ENCODE measurements at places on chromosomes 4 and X. TPM values are rescaled to one million over a fixed set of nuclear protein-coding genes. Genes with fewer than 3 reads are reported as not detected.

Gene LIMCH1
- total RNA-seq: 40.7 TPM

Gene RHOH
- total RNA-seq: not detected

Gene TENM3
- 33.9 TPM for total RNA-seq

Gene XAGE1B
- total RNA-seq: 5.7 TPM

Gene SSX4B
- not detected for total RNA-seq

Gene SYTL4
- total RNA-seq: 3.6 TPM

Gene ZCCHC18
- total RNA-seq: 0.39 TPM

Gene NMU
- 5.1 TPM for total RNA-seq

Gene SYN1
- not detected for total RNA-seq

Gene RUFY3
- total RNA-seq: 8.3 TPM

Gene RS1
- total RNA-seq: not detected

Gene BEX1
- total RNA-seq: 37.9 TPM

Gene MRPS18C
- total RNA-seq: 35.0 TPM

Gene GNRHR
- not detected for total RNA-seq

Gene HOPX
- total RNA-seq: not detected

Gene FUNDC2
- total RNA-seq: 56.2 TPM

Gene GYPE
- total RNA-seq: not detected

Gene GAGE12J
- not detected for total RNA-seq

Gene AKAP4
- total RNA-seq: not detected

Gene SLIT2
- 0.39 TPM for total RNA-seq

Gene GPR78
- not detected for total RNA-seq

Gene TAB3
- 9.5 TPM for total RNA-seq

Gene RIPPLY1
- not detected for total RNA-seq

Gene SYNPO2
- 0.11 TPM for total RNA-seq

Gene GUCY1A1
- 1.4 TPM for total RNA-seq

Gene CTAG2
- total RNA-seq: 3.8 TPM

Gene SSX2
- not detected for total RNA-seq

Gene DACH2
- total RNA-seq: not detected

Gene ZNF718
- total RNA-seq: 2.1 TPM

Gene RPS6KA6
- 1.1 TPM for total RNA-seq

Gene CT55
- total RNA-seq: 0.34 TPM

Gene BMPR1B
- 1.7 TPM for total RNA-seq

Gene GPM6B
- 0.68 TPM for total RNA-seq

Gene STK26
- 52.3 TPM for total RNA-seq

Gene ZNF157
- total RNA-seq: 0.06 TPM

Gene ENAM
- not detected for total RNA-seq

Gene MAGEB10
- total RNA-seq: 1.5 TPM

Gene SAGE1
- not detected for total RNA-seq

Gene MGST2
- total RNA-seq: 23.2 TPM

Gene HSFX2
- total RNA-seq: not detected

Gene MAGEA4
- total RNA-seq: not detected

Measured in Daoy (cell line).